NCI-H1105 (cell line): ENCODE measurements at places on chromosomes 2 and 18.

DNA sequence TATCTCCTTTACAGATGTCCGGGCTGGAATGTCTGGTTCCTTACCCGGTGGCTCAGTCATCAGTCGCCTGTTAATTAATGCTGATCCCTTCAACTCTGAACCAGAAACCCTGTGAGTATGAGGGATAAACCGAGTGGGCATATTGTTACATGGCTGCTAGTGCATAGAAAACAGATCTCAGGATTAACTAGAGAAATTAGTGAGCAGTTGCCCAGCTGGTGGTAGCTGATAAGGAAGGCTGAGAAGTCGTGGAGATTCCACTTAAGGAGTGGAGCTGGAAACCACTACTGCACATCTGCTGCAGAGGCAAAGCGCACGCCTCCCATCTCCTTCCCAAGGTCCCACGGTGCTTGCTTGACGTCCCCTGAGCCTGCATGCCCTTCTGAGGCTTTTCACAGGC lies 97.7 kb downstream of the DGKD start:
- no peak for DNase-seq

GRCh38 chr2:238847419-238847801 lies 475 bp upstream of the TWIST2 start:
- DNase-seq: no peak

DNA sequence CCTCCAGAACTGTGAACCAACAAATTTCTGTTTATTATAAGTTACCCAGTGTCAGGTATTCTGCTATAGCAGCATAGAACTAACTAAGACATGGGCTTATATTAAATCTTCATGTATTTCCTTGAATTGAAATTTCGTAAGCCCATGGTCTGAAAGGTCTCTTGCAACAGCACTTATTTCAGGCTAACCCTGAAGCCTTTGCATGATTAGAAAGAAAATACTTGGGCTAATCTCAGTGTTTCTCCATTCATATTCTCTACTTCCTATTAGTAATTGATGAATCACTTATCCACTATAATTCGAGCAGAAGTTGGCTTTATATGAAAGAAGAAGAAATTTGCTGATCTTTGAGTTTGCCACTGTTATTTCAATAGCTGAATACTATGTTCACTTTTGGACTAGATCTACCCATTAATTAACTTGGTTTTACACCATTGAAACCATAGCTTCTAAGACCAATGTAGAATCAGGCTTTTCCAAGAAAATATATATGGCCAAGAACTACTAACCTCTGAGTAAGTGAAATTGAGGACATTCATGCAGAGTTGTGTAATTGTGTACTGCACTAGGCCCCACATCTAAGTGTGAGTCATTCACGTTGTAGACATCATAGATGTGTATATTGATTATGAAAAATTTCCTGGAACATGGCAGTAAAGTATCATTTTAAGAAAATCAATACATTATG lies 731.6 kb downstream of the SOCS6 start:
- no peak for DNase-seq

DNA sequence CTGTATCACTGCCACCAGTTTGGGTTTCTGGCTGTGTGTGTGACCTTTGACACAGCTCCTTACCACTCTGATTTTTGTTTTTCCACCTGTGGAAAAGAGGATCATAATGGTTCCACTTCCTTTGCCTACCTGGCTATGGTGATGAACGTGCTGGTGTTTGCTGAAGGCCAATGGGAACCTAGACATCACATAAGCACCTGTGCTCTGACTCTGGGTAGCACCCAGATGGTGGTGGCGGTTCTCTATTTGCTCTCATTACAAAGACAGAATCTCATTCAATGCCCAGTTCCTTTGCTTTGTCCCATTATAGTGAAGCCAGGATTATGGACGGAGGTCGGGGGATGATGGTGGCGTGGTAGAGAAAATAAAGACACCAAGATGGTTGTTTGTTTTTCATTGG lies 121.2 kb upstream of the GATA6 start:
- DNase-seq: no peak

DNA sequence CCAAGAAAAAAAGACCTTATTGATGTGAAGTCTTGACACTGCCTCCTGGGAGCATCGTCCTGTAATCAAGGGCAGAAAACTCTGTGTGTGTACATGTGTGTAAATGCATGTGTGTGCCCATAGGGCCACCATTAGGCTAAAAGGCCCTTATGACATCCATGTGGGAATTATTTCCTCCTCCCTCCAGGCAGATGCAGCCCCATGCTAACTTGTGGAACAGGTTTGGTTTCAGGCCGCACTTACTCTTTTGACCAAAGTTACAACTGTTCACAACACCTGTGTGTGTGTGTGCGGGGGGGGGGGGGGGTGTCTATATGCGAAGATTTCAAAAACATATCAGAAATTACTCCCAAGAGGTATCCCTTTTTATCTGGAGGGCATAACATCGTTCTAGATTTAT lies 87.4 kb upstream of the SLC14A2 start:
- DNase-seq: no peak

- no peak for DNase-seq
Observed at GRCh38 chr2:42959234-42960001, 167.0 kb upstream of the HAAO start.

GRCh38 chr2:44250376-44250775 lies 24.9 kb upstream of the SLC3A1 start:
- no peak for DNase-seq
